Calu3 (cell line): ENCODE measurements at places on chromosomes 4 and X.

GRCh38 chrX:20218836-20219505 is 47.7 kb downstream of the RPS6KA3 start:
- peak; percentile 58 for DNase-seq

DNA sequence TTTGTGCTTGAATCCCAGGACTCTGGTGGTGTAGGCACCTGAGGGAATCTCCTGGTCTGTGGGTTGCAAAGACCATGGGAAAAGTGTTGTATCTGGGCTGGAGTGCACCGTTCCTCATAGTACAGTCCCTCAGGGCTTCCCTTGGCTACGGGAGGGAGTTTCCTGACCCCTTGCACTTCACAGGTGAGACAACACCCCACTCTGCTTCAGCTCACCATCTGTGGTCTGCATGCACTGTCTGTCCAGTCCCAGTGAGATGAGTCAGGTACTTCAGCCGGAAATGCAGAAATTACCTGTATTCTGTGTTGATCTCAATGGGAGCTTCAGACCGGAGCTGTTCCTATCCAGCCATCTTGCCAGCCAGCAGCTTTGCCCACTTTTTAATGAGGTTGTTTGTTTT is 353.0 kb upstream of the IRS4 start:
- no peak for DNase-seq

DNA sequence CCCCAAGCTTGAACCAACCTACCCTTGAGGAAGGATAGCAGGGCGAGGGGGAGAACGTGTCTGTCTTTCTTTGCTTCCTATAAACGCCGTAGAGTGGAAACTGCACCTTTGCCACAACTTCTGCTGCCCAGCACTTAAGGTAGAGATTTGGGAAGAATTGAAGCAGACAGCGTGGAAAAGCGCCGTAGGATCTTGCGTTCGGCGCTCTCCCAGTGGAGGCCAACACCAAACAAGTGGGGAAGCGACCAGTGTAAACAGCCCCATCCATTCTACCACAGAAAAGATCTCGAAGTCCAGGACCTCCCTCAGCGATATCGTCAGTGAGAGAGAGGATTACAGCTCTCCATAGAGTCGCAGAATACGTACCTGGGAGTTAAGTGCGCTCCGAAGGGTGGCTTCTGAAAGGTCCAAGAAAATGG is 3.9 kb upstream of the NKX6-1 start:
- DNase-seq: no peak

GRCh38 chr4:62288808-62289541 is 1088.8 kb downstream of the ADGRL3 start:
- DNase-seq: no peak

DNA sequence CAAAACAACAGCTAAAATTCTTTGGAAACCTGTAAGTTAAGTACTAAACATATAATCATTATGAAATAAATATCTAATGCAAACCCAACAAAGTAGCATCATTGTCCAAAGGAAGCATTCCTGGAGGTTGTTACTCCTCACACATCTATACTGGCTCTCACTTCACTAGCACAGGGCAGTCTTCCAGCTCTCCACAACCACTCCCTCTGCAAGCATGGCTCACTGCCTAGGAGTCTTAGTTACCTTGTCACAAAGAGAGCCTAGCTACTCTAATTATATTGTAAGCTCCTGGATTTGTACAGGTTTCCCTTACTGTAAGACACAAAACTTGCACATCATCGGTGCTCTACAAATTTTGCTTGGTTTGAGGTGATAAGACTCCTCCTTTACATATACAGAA is 76.1 kb downstream of the AMMECR1 start:
- DNase-seq: no peak

DNA sequence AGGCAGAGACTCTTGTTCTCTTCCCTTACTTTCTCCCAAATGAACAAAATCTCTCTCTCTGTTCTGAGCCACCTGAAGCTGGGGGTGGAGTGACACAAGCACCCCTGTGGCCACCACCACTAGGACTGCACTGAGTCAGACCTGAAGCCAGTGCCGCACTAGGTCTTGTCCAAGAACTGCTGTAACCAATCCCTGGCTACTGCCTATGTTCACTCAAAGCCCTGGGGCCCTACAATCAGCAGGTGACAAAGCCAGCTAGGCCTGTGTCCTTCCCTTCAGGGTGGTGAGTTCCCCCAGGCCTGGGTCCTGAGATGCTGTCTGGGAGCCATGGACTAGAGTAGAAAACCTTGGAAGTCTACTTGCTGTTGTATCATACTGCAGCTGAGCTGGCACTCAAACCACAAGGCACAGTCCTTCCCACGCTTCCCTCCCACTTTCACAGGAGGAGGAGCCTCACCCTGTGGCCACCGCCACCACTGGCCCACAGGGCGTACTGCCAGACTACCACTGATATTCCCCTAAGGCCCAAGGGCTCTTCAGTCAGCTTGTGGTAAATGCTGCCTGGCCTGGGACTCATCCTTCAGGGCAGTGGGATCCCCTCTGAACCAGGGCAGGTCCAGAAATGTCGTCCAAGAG is 119.1 kb downstream of the RTL9 start:
- DNase-seq: no peak

- no peak for DNase-seq
Observed at GRCh38 chrX:140433582-140433981, 71.3 kb downstream of the SOX3 start.

DNA sequence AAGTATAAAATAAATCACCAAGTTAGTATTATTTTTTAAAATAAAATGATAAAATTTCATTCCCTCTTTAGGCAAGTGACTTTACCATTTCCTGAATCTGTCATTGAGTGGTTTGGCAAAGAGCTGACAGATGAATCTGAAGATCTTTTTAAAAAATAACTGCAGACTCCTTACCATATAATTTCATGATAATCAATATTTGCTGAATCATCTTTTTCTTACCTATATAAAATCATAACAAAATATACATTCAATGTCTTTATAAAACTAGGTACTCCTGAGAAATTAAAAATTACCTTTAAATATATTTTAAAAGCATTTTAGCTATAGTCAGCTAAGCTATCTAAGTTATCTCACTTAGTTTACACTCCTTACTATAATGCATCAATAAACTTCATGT is 17.2 kb downstream of the ANXA10 start:
- DNase-seq: no peak

DNA sequence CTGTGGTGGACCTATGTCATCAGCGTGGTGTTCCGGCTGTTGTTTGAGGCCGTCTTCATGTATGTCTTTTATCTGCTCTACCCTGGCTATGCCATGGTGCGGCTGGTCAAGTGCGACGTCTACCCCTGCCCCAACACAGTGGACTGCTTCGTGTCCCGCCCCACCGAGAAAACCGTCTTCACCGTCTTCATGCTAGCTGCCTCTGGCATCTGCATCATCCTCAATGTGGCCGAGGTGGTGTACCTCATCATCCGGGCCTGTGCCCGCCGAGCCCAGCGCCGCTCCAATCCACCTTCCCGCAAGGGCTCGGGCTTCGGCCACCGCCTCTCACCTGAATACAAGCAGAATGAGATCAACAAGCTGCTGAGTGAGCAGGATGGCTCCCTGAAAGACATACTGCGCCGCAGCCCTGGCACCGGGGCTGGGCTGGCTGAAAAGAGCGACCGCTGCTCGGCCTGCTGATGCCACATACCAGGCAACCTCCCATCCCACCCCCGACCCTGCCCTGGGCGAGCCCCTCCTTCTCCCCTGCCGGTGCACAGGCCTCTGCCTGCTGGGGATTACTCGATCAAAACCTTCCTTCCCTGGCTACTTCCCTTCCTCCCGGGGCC is 1.2 kb downstream of the GJB1 start:
- DNase-seq: no peak

DNA sequence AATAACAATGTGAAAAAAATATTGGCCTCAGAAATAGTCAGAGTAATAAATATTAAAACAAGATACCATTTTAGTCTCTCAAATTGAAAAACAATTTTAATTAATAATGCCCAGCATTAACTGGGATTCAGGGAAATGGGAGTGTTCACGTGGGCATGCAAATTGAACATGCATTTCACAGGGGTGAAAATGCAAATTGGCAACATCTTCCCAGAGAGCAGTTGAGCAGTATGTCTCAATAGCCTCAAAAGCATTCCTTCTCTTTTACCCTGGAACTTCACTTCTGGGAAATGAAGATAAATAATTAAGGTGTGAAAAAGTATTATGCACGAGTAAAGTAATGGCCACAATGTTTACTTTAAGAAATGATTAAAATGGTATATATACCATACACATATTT is 21.3 kb downstream of the NOX1 start:
- DNase-seq: no peak

DNA sequence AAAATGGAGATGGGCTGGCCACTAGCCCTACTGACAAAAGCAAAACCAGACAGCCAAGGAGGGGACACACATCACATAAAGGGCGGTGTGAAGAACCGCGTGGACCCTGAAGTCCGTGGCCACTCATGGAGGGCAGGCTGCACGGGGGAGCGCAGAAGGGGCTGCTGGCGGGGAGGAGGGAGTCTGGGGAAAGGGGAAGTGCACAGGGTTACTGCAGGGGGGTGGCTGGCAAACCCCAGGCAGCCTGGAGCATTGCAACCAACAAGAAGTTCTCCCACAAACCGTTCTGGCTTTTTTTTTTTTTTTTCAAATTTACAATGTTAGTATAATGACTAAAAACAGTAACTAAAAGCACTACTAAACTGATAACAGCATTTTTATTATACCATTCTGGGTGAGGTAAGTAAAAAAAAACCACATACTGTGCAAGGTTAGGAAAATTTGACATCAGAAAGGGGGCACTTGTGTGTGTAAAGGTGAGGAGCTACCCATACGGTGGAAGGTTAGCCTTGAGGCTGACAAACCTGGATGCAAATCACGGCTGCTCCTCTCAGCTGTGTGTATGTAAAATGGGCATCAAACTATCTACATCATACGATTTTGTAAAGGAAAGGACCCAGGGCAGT is 87.1 kb downstream of the TSPAN5 start:
- no peak for DNase-seq

- no peak for DNase-seq
Observed at GRCh38 chr4:169313732-169314131, 43.0 kb upstream of the SH3RF1 start.

GRCh38 chrX:153571534-153571908 is 27.4 kb downstream of the CCNQ start:
- DNase-seq: no peak

- no peak for DNase-seq
Observed at GRCh38 chrX:136780763-136781162, at the start of gene ARHGEF6. ARHGEF6 (minus strand) TSS chrX:136780932; CDS start chrX:136780882, 50 bp downstream.

GRCh38 chr4:41614519-41614918 is 76.6 kb downstream of the LIMCH1 start:
- DNase-seq: no peak

DNA sequence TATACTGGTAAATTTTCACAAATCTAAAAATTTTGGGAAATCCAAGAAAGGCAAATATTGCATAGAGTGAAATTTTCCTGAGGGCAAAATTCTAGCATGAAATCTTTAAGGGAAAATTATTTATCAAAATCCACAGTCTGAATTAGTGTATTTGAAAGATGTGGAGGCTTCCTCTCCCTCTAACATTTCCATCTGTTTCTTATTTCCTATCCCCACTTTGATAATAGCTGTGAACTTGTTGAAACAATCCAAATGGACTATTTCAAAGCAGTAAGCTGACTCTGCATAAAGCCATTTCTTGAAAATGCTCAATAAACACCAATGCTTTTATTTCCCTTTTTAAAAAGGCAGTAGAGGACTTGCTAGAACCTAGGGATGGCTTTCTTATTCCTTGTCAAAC is 107.3 kb upstream of the PABPC4L start:
- DNase-seq: no peak

DNA sequence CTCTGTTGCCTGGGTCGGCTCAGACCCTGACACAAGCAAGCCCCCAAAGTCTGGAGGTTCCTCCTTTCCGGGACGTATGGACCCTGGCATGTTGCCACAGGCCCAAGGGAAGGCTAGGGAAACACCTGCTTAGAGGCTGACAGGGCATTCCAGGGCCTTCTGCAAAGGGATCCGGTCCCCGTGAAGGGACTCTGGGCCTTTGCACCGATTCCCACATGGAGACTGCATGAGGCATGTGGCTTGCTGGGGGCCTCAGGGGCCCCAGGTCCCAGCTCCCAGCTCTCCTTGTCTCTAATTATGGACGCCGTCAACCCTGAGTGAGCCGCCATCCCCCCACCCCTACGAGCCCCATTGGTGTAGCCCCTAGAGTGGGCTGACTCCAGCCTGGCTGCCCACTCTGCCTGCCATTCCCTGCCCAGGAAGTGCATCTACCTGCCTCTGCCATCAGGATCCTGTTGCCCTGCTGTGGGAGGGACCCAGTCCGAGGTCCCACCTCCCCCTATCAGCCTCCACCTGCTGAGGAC is 4.2 kb upstream of the RGS12 start:
- DNase-seq: no peak

GRCh38 chr4:41216294-41217019 is 2.1 kb upstream of the APBB2 start:
- DNase-seq: peak; percentile 82

GRCh38 chr4:118825799-118826198 is 10.1 kb downstream of the SEC24D start:
- DNase-seq: no peak

DNA sequence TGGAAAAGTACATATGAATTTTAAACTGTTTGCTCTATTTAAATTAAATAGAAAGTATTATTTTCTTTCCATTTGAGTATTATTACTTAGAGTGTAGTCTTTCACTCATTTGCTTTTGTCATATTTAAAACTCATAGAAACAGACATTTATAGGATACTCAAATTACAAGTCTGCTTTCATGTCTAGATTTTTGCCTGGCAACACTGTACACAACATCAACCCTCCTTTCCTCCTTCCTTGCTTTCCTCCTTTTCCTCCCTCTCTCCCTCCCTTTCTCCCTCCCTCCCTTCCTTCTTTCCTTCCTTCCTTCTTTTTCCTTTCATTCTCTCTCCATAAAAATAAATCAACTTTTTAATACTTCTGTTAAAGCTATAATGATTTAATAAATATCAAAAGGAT is 2361.2 kb downstream of the ARAP2 start:
- no peak for DNase-seq

- peak; percentile 1 for DNase-seq
Observed at GRCh38 chrX:152601848-152602616, 35.7 kb upstream of the GABRQ start.

- DNase-seq: no peak
Observed at GRCh38 chrX:40201329-40201885, 103.6 kb upstream of the BCOR start.

DNA sequence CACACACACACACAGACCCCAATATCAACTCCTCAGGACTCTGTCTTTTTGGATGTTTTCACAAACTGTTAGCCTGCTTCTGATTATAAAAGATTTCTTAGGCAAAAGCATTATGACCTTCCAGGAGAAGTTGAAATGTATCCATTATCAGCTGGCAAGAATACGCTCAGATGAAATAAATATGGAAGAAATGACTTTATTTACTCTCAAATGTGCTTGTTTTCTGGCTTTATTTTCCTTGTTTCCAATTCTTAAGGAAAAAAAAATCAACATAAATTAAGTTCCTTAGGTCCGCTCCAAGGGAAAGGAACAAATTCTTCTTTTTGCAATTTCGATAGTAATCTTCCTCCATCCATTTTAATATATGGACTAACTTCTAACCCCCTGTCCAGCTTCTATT is 175.6 kb upstream of the HCCS start:
- no peak for DNase-seq

DNA sequence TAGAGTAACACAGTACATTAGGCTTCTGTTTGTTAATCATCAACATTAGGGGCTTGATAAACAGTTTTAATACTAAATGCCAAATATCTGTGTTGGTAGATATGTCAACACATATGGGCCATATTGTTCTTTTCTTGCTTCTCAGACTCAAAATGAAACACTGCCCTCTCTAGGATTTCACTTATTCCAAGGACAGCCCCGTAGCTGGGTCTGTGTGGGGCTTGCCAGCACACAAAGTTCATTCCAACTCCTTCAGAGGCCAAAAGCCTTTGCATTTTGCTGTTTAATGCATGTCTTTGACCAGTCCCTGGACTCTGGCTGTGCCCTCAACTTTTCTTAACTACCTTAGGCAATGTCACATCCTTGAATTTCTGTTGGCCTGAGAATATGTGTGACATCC is 102.0 kb upstream of the ZNF827 start:
- DNase-seq: no peak
